ENCODE measurements at places on chromosomes 4 and X.

DNA sequence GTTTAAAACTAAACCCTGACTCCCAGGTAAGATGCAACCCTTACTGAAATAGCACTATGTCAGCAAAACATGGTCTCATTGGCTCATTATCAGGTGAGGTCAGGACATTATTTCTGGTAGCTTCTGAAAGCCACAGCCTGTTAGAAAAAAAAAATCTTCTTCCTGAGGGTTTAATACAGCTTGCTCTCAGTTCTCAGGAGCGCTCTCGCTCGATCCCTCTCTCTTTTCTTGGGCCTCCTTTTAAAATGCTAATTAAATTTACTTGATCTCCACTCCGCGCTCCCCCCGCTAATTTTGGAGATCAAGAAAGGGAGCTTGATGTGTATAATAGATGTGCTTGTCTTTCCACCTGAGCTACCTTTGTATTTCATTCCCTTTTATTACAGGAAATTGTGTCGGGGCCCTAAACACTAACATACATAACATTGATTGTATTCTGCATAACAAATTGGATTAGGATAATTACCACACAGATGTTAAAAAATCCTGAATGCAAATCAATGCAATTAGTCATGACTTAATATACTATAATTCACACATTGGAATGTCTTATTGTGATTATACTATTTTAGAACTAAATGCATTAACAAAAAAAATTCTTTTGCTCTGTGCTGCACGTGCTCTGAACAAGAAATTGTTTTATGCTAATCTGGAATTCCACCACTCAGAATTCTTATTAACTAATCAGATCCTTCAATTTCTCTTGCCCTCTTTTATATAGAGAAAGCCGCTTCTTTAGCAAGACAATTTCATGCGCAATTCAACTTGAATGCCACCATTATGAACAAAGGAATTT lies 101.6 kb upstream of the TEX13D start:
- DNase-seq, result no peak

DNA sequence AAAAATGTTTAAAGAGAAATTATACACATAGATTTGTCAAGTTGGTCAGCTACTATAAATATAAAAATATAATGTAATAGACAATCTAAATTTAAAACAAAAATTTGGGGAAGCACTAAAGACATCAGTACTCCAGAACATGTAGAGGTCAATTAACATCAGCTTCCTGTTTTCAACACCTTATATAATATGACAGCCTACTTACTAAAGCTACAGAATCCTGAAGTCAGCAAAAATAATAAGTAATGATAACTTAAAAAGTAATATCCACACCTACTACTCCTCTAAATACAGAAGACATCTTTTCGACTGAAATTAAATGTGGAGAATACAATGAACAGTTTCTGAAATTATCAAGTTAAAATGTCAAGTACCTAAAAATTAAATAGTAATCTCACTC lies 118.6 kb downstream of the LRBA start:
- DNase-seq, result no peak

- no peak for DNase-seq
These were observed 203.4 kb downstream of the ANAPC10 start for GRCh38 chr4:144894573-144894972.

DNA sequence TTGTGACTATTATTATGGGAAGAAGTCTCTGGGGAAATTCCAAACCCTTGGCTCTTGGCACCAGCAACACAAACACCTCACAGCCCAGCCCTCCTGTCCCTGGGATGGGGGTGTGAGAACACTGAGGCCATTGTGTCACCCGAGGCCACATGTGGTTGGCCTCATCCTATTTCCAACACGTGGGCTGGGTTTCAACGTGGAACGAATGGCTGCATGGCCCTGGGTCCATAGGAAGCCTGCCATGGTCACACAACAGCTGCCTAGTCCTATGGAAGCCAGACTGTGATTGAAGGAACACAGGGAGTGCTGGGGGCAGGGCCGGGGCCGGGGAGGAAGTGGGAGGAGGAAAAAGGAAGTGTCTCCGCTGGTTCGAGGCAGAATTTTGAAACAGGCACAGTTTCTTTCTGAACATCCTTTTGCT lies 10.0 kb downstream of the CLCN4 start:
- DNase-seq, result no peak

GRCh38 chr4:108391701-108392455 lies 223.1 kb upstream of the LEF1 start:
- no peak for DNase-seq

DNA sequence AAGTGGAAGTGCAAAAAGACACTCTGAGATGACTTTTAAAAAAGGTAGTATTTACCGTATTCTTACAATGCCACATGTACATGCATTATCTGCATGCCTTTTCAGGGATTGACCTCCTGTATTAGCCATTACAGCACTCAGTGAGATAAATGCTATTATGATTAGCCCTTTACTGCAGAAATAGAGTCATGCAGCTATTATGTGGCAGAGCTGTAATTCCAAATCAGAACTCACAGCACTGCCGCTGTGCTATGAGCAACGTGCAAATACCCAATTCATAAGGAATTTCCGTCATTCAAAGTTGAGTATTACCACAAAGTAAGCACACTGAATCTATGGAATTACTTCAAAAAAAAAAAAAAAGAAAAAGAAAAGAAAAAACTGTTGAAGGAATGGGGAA lies 92.1 kb upstream of the SMAD1 start:
- no peak for DNase-seq

GRCh38 chr4:104490096-104490769 lies 4.5 kb downstream of the CXXC4 start:
- DNase-seq, result no peak

DNA sequence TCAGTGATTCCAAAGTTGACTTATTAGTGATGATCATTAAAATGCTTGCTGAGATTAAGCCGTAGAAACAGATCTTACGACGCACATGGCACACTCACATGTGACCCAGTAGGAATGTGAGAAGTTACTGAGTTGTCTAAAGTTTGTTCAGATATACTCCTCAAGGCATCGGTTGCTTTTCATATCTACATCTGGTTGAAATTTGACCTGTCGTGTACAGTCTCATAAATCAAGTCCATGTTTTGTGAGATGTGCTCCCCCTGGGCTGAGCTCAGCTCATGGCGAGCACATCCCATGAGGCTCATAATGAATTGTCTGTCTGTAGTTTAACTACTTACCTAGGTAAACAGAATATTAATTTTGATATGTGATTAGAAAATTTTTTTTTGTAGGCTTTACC lies 67.0 kb downstream of the TNIP2 start:
- DNase-seq, result no peak

- DNase-seq, result no peak
These were observed at the start of gene WDFY3 for GRCh38 chr4:84966382-84967242. Gene WDFY3 (minus strand): TSS chr4:84966690. CDS start chr4:84860591, 106,099 bp downstream.

DNA sequence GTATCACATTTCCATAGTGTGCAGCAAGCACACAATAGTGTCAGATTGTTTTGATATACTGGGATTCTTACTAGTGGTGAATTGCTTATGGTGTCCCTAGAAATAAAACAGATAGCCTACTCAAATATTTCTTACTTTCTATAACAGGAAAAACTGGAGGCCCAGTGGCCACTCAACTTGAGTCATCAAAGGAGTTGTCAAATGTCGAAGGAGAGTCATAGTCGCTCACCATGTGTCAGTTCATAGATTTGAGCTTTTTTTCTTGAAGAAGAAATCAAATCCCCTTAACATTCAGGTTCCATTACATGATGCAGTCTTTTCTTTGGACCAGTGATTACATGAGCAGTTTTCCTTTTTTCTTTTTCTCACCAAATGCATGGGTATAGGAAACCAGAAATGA lies 1271.0 kb downstream of the RAPGEF2 start:
- no peak for DNase-seq

GRCh38 chr4:17273047-17273446 lies 238.8 kb downstream of the QDPR start:
- DNase-seq, result no peak

DNA sequence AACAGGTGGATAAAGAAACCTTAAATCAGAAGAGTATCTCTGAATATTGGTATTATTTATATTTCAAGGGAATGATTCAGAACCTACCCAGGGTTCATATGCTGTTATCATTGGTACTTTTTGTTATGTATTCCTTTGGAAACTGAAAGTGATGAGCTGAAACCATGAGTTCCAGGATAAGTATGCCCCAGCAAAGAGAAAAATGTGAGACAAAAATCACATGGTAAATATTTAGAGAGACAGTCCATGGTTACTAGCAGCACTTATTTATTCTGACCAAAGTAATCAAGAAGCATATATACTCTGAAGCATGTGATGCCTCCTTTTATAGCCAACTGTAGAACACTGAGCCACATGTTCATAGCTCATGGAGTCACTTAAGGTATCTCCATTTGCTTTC lies 277.7 kb downstream of the ARAP2 start:
- DNase-seq, result no peak

GRCh38 chr4:176013476-176014247 lies 52.0 kb upstream of the WDR17 start:
- no peak for DNase-seq

GRCh38 chrX:100413229-100413628 lies 3.2 kb upstream of the PCDH19 start:
- DNase-seq, result no peak

GRCh38 chrX:3346501-3347259 lies at the start of gene MXRA5:
Gene MXRA5 (minus strand): TSS chrX:3346652. CDS start chrX:3343833, 2,819 bp downstream.
- DNase-seq, result no peak

DNA sequence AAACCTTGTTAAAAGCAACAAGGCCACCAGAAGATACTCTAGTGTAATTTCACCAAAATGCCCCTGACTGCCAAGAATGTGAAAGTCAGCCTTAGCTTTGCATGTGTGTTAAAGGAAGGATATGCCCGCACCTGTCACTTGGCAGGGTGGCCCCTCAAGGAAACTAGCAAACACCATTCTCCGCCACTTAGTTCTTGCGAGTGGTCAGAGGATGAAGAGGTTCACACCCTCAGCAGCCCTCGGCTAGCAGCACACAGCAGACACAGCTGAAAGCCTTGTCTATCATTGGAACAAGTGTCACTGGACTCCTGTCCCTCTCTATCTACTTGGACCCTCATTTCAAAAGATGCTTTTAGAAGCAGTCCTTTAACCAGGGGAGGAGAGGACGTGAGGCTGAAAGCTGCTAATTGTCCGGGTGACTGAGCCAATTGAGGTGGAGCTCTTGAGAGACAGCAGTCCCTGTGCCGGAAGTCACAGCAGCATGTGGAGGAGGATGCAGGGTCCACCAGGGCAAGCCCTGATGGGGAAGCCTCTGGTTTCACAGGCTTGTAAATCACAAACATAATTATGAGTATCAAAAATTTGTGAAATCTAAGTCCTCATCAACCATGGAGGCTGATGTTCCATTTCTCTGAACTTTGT lies 18.0 kb downstream of the HHIP start:
- no peak for DNase-seq

GRCh38 chr4:186307916-186308315 lies 41.9 kb downstream of the F11 start:
- DNase-seq, result no peak

DNA sequence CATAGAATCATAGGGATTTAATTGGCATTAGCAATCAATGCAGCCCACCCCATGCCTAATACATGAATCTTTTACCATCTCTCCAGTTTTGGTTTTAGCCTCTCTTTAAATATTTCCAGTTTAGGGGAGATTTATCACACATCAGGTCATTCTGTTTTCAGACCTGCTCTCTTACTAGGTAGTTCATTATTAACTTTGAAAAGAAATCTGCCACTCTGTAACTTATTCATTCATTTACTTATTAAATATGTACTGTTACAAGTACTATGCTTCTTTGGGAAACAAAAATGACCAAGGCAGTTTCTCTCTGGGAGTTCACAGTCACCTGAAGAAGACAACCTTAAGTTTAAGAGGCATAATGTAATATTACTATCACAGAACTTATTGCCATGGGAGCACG lies 62.1 kb downstream of the USO1 start:
- no peak for DNase-seq

- no peak for DNase-seq
These were observed 125.1 kb downstream of the ARX start for GRCh38 chrX:24890677-24891076.

DNA sequence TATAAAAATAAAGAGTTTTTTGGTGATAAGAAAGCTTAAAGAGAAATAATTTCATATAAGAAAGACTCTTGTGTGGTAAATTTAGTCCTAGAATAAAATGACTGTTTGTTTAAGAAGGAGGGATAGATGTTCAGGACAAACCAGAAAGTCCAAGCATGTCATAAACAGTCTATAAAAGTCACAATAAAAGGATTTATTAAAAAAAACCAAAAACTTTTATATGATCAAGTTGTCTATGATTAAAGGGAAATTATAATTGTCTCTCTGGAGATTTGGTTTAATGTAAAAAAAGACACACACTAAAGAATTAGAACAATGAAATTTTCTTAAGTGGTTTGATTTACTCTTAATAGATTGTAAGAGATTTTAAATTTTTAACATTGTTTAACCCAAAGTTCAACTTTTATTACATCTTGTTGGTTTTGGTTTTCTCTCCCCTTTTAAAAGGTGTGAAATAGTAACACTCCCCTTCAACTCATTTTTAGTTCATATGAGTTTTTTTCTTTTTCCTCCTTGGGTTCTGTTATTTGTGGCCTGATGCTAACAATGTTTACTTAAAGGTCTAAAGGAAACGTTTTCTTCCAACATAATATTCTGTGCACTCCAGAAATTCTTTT lies 89.7 kb downstream of the PDHA2 start:
- DNase-seq, result no peak

DNA sequence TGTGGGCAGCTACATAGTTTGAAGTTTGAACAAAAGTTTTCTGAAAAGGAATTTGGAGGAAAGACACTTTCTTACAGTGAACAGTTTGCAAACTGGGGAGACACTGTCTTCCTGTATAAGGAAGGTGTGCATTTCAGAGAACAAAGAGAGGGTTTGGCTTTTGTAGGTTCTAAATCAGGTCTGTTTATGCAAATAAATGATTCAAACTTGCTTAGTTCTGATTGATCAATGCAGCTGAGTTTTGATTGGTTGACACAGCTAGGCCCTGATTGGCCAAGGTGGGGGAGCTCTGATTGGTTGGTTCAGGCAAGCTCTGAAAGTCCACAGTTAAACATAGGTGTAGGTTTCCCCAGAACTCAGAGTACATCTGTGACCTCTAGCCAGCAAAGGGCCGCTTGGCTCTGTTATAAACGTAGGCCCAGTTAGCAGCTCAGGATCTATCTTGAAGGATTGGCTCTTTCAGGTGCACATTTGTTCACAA lies 63.0 kb upstream of the ENPP6 start:
- no peak for DNase-seq

- DNase-seq, result no peak
These were observed 8.0 kb downstream of the RPL34 start for GRCh38 chr4:108628411-108628810.

- no peak for DNase-seq
These were observed 104.2 kb upstream of the PUDP start for GRCh38 chrX:7252013-7252610.

- no peak for DNase-seq
These were observed 128.0 kb downstream of the ARHGEF9 start for GRCh38 chrX:63656871-63657580.

DNA sequence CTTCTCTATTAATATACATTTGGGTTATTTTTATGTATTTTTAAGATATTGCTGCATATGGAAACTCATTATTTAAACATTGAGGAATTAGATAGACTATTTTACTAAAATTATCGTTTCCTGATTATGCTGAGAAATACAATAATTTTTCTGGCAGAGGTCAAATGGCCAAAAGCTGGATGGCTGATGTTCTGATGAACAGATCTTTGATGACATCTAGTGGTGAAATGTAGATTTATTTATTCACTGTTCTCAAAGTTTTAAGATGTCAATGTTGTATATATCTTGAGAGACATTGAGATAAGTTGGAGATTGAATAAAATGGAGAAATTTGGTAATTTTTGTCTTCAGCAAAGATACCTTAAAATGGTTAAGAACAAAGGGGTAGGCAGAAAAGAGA lies 96.2 kb downstream of the UGT8 start:
- DNase-seq, result no peak

Data from stimulated activated CD4-positive, alpha-beta T cell treated with anti-CD3 and anti-CD28 coated beads, Interleukin-2, amount 100 ng/mL, for 4 hours (primary cell).